DMS153 (cell line): ENCODE measurements at places on chromosomes 2 and 18.

DNA sequence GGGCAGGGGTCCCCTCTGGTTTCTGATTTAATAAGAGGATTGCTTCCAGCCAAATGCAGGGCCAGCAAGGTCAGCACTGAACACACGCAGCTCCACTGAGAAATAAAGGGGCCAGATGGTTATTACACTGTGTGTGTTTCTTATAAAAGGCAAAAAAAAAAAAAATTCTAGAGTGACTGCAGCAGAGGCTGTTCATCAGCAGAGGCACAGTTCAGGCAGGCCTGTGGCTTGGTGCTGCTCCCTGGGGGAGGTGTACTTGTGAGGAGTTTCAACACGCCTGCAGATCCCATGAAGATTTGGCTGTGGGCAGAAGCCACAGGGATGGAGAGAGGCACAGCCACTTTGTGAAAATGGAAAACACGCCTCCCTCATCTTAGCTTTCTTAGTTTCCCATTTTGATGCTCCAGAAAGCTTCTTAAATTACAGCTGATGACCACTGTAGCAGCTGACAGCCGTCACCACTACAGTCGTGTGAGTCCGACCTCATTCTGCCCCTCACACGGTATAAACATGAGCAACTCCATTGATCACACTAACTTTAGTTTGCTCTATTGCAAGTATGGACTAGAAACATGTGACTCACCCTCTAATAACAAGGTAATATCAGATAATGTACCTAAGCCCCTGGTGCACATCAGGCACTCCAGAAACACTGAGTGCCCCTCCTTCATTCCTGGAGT, 726.5 kb upstream of the RAB6C start:
- no peak for DNase-seq

DNA sequence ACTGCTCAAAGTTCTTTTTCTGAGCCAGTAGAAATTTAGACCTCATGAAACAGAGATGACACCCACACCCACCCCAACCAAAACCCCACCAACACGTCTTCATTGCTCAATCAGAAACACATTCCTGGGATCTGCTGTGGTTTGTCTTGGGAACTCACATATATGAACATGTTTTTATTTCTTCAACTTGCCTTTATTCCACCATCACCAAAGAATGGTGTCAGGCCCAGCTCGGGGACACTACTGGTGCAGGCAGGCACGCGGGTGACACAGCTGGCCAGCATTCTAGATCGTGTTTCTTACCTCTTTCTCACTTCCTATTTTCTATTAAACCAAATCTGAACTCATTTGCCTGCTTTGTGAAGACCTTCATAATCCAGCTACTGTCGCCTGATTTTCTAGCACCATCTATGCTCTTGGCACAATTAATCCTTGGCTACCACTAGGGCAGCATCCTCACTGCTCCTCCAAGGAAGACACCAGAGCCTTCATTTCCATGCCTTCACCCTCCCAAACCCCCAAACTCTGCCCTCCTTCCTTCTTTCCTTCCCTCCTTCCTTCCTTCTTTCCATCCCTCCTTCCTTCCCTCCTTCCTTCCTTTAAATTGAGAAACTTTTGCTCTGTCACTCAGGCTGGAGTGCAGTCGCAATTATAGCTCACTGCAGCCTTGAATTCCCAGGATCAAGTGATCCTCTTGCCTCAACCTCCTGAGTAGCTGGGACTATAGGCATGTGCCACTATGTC, 157.1 kb downstream of the BCL2 start:
- no peak for DNase-seq

DNA sequence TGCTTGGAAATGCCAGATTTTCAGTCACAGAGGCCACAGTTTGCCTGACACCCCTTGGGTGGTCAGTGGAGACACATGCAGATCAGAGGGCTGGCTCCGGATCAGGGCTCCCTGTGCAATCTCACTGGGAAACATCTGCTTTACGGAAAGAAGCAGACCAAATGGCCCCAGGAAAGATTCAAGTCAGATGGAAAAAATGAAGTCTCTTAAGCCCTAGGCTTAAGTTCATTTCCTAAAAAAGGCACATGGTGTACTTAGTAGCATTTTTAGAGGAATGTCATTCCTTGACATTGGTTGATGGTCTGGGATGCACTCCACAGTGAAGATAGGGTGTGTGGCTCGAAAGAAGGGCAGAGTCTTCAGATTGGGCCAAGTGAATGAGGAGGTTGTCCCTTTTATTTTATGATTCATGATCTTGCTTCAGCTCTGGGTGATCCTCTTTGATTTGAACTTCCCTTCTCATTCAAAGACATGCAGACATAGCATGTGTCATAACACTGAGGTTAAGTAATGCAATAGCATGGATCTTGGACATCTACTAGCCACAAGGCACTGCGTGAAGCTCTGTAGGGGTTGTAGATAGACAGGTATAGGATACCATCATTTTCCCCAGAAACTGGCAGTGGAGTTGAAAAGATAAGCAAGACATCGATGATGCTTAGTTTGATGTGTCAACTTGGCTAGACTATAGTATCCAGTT, 56.5 kb downstream of the KCNE4 start:
- no peak for DNase-seq

DNA sequence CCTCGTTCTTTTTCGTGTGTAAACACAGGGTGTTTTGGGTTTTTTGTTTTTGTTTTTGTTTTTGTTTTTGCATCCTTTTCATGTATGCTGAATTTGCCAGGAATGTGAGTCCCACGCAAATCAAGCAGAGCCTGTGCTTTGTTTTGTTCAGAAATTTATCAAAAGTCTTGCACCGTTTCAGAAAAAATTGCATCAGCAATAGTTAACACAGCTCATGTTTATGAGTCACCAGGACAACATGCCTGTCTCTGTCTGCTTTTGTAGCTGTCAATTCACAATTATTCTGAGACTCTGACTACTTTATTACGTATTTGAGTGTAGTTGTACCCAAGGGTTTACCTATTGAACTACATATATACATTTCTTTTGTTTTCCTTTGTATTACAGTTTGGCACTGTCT, 38.3 kb downstream of the MRPL44 start:
- DNase-seq = no peak

GRCh38 chr2:69190743-69191404, 177.9 kb downstream of the ANTXR1 start:
- no peak for DNase-seq

DNA sequence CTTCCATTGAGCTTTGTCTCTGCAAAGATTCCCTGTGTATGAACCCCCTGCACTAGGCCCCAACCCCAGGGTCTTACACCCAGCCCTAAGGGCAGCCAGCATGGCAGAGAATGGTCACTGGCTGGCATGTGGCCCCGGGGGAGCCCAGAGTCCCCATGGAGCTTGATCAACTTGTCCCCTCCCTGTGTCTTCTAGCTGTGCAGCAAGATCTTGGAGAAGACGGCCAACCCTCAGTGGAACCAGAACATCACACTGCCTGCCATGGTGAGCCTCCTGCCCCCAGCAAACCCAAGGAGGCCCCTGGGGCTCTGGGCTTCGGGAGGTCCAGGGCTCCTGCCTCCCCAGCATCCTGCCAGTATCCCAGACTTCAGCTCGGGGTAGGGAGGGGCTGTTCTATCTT, 81.5 kb downstream of the DYSF start:
- no peak for DNase-seq

DNA sequence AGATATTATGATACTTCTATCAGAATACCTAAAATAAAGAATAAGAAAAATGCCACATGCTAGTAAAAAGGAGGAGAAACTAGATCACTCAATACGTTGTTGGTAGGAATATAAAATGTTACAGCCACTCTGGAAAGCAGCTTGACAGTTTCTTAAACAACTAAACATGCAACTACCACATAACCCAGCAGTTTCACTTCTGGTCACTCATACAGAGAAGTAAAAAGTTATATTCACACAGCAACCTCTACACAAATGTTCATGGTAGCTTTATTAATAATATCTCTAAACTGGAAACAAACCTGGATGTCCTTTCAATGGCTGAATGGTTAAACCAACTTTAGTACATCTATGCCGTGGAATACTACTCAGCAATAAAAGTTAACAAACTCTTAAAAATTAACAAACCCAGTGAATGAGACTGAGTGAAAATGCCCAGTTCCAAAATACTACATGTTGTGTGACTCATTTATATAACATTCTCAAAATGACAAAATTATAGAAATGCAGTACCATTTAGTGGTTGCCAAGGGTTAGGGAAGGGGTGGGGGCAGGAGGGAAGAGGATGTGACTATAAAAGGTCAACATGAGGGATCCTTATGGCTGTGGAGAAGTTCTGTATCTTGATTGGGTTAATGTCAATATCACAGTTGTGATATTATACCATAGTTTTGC, 124.1 kb downstream of the MMADHC start:
- no peak for DNase-seq

GRCh38 chr2:12718015-12718671, 1.4 kb downstream of the TRIB2 start:
- no peak for DNase-seq

DNA sequence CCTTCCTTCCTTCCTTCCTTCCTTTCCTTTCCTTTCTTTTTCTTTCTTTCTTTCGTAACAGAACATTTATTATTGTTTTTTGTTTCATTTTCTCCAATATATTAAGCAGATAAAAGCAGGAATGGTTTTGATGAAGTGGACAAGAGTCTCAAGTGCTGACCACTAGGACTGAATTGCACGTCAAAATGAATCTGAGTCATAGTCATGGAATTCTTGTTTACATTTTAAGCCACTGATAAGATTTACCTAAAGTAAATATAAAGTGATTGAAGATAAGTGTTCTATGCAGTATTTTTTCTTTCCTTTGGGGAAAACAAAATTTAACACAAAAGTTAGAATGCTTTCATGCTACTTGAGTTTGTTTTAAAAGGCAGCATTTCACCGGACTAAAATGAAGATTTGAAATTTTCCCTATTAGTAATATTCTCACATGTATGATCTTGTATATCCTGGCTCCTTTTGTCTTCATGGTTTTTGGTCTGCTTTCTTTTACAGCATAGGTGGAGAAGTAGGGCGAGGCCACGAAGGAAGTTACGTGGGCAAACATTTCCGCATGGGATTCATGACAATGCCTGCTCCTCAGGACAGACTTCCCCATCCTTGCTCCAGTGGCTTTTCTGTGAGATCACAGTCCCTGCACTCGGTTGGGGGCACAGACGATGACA, 113.5 kb downstream of the NYAP2 start:
- DNase-seq = no peak

- DNase-seq = no peak
Measured at GRCh38 chr2:133627741-133628140, 59.5 kb upstream of the NCKAP5 start.

- no peak for DNase-seq
Measured at GRCh38 chr2:189338115-189338514, 103.2 kb upstream of the WDR75 start.

- DNase-seq = no peak
Measured at GRCh38 chr2:188975497-188976102, 1.4 kb downstream of the COL3A1 start.

DNA sequence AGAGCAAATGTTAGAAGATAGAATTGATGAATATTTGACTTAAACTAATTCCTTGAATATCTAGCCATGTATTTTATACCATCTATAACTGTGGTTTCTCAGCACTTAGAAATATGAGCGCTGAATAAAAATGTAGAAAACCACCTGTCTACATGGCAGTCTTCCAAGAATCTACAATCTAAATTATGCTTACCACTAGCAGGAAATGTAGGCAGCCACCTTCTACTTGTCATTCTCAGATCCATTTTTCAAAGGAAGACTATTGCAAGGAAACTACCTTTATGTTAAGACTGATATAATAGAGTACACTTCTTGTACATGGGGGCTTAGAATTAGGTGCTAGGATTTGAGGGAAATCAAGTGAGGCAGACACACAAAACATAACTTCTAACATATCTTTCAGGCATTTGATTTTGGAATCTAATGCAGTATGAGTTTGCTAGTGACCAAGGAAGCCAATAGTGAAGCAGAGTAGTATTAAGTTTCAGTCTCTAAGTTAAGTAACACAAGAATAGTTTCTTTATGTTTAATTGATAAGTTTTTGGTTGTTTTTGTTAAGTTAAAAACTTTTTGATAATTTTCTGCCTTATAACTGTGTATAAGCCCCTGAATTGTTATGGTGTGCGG, 175.9 kb upstream of the ITGA4 start:
- no peak for DNase-seq

GRCh38 chr2:168145426-168146310, 101.7 kb downstream of the STK39 start:
- no peak for DNase-seq

DNA sequence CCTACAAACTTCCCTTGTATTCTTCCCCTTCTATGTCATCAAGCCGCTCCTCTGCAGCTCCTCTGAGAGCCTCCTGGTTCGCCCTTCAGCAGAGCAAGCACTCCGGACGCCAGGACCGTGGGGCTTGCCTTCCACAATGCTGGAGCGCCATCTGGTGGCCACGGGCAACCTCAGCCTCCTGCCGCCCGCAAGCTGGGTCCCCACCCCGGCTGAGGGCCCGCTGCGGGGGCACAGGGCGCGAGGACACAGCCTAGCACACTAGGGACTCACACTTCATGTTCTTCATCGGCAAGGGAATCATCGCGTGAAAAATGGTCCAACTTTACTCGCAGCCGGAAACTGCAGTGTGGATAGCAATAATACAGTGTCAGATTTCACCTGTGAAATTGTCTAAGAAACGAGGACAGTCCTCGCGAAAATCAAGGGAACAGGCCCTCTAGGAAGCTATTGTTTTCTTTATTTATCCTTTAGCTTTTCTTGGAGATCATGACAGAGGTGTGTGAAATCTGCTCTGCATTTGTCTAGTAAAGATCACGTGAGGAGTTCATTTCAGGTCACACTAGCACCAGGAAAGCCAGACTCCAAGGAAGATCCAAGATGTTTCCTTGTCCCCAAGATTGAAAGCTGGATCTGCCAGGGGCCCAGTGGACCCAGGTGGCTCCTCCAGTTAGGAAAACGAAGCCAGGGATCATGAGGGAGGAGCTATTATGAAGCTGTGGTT, 5.8 kb downstream of the PRLH start:
- peak; percentile 69 for DNase-seq

GRCh38 chr2:64092502-64092901, 51.7 kb downstream of the PELI1 start:
- DNase-seq = no peak

DNA sequence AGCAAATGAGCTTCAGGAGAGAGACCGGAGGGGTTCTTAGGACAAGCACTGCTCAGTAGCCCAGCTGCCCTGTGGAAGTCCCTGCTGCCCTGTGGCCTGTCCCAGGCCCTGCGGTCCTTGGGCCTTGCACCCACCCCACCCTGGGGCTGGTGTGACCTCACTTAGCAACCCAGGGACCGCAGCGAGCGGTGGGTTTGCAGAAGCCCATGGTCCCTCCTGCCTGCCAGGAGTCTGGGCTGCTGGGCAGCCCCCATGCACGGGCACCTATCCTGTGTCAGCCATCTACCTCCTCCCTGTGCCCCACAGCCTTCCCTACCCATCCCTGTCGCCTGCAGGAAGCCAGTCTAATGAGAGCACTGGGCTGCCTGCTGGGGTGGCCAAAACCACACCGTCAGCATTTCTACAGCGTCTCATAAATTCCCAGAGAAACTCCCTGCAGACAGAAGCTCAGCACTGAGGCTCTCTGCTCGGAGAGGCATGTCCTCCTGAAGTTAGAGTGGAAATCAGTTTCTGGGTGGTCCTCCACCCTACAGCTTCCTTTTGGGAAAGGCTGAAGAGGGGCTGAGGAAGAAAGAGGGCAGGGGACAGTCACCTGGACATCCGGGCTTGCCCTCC, 231.1 kb upstream of the HS6ST1 start:
- no peak for DNase-seq
